ENCODE measurements at places on chromosomes 7 and 10.

- no peak overlapping the region for H3K4me3 ChIP-seq
- H3K27me3 ChIP-seq, result no peaks in the 10 kb centered on the region
- H3K27ac ChIP-seq, result no peak overlapping the region
- H3K4me1 ChIP-seq, result peaks cover 13% of the 10 kb centered on the region
Observed at GRCh38 chr7:16747102-16747501, 6.5 kb upstream of the TSPAN13 start.

GRCh38 chr7:1244700-1245523 lies 12.2 kb downstream of the UNCX start:
- no peak overlapping the region for H3K4me3 ChIP-seq
- H3K27ac ChIP-seq, result no peak overlapping the region
- H3K27me3 ChIP-seq, result peaks cover 80% of the 10 kb centered on the region
- H3K4me1 ChIP-seq, result no peaks in the 10 kb centered on the region
- no peak for DNase-seq

DNA sequence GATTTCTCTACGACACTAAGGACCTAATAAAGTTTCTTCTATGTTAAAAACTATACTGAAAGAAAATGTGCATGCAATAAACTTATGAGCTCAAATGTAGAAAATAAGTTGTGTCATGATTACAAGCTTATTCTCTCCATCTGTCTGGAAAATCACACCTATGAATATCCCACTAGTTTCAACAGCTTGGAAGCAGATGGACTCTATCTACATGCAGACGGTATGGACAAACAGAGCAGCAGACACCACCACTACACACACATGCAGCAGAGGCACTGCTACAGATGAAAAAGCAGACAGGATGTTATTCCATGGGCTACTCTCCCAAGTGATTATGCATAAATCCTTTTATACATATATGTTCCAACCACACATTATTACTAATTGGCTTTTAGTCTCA lies 123.4 kb upstream of the TARP start:
- no peak for DNase-seq
- peaks cover 36% of the 10 kb centered on the region for H3K27me3 ChIP-seq
- no peak overlapping the region for H3K4me3 ChIP-seq
- H3K36me3 ChIP-seq, result no peaks in the 10 kb centered on the region
- H3K27ac ChIP-seq, result no peak overlapping the region

DNA sequence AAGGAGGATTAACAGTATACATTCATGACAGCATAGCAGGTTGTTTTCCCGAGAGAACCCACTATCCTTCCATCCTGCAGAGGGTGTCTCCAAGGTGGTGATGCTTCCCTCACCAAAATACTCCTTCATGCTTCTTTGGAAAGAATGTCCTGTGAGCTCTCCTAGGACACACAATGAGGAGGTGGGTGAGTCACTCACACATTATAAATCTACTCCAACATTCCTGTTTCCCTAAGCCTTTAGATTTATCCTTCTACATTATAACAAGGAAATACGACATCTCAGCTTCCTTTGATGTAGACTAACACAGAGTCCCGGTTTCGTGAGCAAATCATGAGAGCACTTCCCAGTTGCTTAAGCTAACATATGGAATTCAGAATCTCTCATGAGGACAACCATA lies 689.7 kb upstream of the CELF2 start:
- H3K4me1 ChIP-seq, result peaks cover 25% of the 10 kb centered on the region
- no peak overlapping the region for H3K4me3 ChIP-seq
- no peak for DNase-seq
- no peak overlapping the region for H3K27ac ChIP-seq

GRCh38 chr7:128081808-128082207 lies 50.6 kb upstream of the LRRC4 start:
- H3K27me3 ChIP-seq, result no peaks in the 10 kb centered on the region
- H3K36me3 ChIP-seq, result peaks cover 60% of the 10 kb centered on the region
- H3K4me3 ChIP-seq, result no peak overlapping the region
- H3K27ac ChIP-seq, result no peak overlapping the region
- no peak for DNase-seq
- H3K4me1 ChIP-seq, result no peaks in the 10 kb centered on the region

DNA sequence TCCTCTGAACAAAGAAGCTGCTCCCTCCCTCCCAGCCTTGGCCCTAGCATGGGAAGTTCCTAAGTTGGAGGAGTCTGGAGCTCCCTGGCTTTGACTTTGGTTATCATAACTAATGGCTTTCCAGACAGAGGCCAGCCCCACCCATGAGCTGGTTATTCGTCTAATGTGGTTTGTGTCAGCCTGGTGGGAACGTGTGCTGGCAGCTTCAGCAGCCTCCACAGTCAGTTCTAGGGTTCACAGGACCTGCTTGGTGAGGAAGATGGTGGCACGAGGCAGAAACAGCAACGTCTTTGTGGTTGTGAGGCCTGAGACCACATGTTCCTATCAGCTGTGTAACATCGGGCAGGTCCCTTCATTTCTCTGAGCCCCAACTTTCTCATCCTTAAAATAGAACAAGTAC lies 103.1 kb downstream of the PAXIP1 start:
- DNase-seq, result no peak
- no peaks in the 10 kb centered on the region for H3K4me1 ChIP-seq
- no peaks in the 10 kb centered on the region for H3K27me3 ChIP-seq
- H3K36me3 ChIP-seq, result no peaks in the 10 kb centered on the region
- no peak overlapping the region for H3K27ac ChIP-seq
